ENCODE measurements at places on chromosomes 11 and 22.

- peak; percentile 70 for DNase-seq
Measured at GRCh38 chr11:62337303-62338181, at the start of gene ASRGL1. Gene ASRGL1, plus strand, starts transcription at chr11:62337448. Its CDS starts 530 bp downstream, at chr11:62337978.

- DNase-seq: no peak
Measured at GRCh38 chr11:19587979-19588378, 124.7 kb upstream of the NAV2 start.

DNA sequence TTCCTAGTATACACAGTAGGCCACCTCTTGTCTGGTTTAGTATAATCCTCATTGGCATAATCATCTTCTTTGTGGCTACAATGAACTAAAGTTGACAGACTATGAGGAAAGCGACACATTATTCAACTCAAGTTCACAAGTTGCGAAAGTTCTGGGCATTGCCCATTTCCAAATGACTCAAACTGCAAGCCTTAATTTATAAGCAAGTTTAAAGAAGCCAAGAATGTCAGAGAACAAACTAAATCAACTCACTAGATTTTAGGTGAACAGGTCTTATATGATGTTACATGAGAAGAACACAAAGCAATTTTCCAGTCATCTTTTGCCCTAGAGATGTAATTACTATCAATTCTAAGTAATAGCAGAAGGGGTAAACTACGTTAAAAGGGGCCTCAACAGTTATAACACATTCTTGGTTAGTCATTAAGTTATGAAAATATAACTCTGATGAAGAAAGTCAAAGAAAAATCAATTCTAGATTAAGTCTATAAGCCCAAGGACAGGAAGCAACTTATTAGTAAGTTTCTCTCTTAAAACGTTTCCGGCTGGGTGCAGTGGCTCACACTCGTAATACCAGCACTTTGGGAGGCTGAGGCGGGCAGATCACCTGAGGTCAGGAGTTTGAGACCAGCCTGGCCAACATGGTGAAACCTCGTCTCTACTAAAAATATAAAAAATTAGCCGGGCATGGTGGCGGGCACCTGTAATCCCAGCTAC lies 21.5 kb downstream of the PICALM start:
- peak; percentile 90 for DNase-seq

DNA sequence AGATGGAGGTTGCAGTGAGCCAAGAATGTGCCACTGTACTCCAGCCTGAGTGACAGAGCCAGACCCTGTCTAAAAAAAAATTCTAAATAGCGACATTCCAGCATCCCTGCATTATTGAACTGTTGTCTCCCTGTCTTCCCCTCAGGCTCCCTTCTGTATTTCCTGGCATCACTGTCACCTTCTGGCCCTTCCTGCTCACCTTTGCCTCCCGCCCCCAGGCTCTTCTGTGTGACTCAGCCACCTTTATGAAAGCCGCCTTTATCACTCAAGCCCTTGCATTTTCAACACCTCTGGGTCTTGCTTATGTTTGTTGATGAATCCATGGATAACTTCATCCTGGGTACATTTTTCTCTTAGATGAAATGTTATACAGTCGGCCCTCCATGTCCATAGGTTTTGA lies 21.1 kb downstream of the UBASH3B start:
- no peak for DNase-seq

DNA sequence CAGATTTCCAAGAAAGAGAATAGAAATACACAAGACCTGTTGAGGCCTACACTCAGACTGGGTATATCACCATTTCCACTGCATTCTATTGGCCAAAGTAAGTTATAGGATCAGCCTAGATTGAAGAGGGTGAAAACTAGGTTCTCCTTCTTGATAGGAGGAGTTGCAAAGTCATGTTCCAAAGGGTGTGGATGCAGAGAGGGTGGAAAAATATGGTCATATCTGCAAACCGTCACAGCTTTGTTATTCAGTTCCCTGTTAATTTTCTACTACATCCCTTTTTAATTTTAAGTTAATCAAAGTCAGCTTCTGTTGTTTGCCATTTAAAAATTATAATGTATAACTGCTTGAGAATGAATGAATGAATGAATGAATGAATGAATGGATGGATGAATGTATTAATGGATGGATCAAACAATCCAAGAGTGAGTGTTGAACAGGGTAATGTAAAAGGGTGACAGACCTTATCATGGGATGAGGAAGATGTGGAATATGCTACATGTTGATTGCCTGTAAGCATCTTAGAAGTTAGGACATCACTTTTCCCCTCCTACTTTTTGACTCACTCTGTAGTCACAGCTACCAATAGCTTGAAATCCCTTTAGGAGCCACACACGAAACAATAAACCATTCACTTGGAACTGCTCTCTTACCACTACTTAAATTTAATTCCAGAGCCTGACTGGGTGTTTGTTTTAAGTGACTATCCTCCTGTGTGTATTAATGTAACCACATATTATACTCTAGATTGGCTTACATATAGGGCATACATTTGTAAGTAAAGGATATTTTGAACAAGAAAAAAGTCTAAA lies 121.5 kb downstream of the CCDC34 start:
- DNase-seq: no peak

DNA sequence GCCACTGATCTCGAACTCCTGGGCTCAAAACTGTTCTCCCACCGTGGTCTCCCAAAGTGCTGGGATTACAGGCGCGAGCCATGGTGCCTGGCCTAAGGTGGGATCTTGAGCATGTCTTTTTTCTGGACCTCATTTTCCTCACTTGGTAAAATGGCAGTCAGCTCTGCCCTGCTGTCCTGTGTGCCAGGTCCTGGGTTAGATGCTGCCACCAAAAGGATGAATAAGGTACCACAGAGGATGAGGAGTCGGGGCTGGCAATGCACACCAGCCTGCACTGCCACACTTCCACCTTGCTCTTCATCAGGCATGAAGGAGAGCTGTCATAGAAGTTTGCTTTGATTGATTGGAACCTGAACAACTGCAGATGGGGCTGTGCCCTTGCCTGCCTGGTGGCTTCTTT lies 32.3 kb downstream of the ACO2 start:
- no peak for DNase-seq

GRCh38 chr11:132312701-132313111 lies 942.3 kb downstream of the NTM start:
- peak; percentile 13 for DNase-seq

DNA sequence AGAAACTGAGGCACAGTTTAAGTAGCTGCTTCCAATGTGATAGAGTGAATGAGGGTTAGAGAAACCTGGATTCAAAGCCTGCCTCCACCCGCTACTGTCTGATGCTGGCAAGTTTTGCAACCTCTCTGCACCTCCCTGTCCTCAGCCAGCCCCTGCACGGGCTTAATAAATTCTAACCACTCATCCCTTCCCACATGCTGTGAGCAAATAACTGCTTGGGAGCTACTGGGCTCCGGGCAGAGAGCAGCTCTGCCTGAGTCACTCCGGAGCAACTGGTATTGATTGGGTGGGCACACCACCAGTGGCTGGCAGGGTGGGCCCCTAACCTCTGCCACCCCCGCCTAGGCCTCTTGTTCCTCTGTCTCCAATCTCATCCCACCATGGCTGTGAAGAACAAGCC lies 104.3 kb upstream of the SYT13 start:
- no peak for DNase-seq

DNA sequence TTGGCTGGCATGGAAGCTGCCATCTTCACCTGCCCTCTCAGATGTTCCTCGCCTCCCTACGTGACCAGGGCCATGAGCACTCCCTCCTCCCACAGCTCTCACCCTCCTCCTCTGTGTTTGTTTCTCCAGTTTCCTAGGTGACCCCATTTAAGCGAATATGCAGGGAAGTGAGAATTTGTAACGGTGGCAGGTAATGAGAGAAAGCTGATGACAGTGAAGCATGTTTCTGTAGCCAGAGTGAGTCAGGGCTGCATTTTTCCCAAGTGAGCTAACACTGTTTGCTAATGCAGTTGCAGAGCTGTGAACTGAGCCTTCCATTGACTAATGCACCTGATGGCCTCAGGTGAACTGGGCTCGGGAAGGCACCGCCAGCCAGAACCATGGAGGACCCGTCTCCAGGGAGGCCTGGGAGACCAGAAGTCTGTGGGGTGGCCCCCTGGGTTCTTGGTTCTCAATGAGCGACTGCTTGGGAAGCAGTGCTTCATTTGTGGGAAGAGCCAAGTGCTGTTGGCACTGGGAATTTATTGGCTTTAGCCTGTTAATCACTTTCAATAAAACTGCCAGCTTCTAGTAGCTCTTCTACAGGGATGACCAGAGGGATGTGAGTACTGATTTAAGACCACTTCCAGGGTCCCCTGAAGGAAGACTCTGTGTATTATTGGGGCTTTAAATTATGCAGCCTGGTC lies 64.5 kb downstream of the BARX2 start:
- DNase-seq: no peak

- no peak for DNase-seq
Measured at GRCh38 chr11:46105926-46106325, 15.3 kb downstream of the PHF21A start.

GRCh38 chr11:39205236-39205995 lies 2254.0 kb downstream of the LRRC4C start:
- no peak for DNase-seq

GRCh38 chr11:76659672-76660532 lies 10.6 kb downstream of the LRRC32 start:
- no peak for DNase-seq

GRCh38 chr22:17152340-17152739 lies 6.7 kb downstream of the HDHD5 start:
- no peak for DNase-seq

GRCh38 chr11:69198891-69199582 lies 43.3 kb downstream of the SMIM38 start:
- no peak for DNase-seq

- peak; percentile 46 for DNase-seq
Measured at GRCh38 chr11:120688163-120688562, 176.6 kb downstream of the GRIK4 start.

DNA sequence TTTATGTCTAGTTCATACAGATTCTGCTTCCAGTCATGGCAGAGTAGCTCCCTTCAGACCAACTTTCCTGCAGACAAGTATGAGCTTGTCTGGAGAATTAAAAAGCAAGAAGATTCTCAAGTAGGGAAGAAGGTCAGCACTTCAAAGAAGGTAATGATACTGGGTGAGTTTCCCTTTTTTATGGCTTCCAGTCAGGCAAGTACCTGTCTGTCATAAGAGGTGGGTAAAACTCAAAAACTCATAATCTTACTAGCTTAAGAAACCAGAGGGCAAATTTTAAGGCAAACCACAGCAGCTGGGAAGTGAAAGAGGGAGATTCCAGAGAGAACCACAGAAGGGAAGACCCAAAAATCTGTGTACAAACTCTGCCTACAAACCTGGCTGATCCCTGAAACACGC lies 54.2 kb downstream of the DENND5A start:
- no peak for DNase-seq

GRCh38 chr11:107354780-107355179 lies 102.8 kb downstream of the CWF19L2 start:
- no peak for DNase-seq

DNA sequence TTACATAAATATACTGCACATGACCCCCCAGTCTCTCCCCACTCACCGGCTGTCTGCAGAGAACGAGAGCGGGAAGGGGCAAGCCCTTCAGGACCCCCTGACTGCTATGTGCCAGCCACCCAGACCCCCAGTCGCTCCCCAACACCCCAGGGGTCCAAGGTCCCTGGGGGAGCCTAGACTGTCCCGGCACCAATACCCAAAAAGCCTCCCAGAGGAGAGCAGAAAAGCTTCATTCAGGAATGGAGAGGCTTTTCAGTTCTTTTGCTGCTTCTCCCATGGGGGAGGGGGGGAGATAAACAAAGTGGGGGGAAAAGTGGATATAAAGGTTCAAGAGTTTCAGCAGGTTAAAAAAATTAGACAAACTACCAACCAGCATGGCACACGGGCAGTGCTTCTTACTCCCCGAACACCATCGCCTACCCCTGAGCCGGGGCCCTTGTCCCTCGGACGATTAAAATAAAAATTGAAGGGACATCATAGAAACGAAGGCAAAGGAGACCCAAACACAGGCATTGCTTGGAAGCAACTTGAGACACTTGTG lies 1.3 kb downstream of the CSNK1E start:
- DNase-seq: no peak

- no peak for DNase-seq
Measured at GRCh38 chr11:5524756-5525155, 8.3 kb upstream of the UBQLNL start.

DNA sequence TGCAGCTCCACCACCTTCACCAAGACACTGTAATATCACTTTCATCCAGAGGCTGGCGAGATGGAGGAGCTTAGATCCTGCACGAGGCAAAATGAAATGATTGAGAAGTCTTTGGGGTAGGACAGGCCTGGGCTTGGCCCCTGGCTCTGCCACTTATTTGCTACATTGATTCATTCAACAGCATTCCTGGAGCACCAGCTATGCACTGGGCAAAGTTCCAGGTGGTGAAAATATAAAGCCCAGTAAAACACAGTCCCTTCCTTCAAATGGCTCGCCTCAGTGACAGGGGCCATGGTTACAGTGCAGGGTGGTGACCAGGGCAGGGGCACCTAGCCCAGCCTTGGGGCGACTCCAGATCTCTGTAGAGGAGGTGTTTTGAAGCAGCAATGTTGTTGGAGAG lies 19.7 kb downstream of the ALX4 start:
- no peak for DNase-seq

DNA sequence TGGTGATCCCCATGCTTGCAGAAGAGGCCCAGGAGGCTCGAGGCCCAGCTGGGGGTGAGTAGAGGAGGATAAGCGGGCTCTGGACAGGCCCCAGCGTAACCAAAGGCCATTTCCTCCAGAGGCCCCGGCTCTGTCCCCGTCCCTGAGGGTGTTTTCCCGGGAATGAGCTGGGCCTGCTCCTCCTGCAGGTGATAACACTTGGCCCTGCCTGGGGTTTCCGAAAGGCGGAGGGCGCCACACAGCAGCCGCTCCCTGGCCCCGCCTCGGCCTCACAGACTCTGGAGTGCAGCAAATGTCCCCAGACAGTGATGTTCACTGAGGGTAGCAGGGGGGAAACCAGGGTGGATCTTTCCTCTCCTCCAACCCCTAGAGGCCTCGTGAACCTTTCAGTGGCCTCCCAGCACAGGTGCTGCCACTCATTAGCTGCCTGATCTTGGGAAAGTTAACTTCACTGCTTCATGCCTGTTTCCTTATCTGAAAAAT lies 10.5 kb upstream of the MGAT3 start:
- DNase-seq: no peak

- DNase-seq: no peak
Measured at GRCh38 chr11:7982582-7983119, 4.5 kb upstream of the EIF3F start.

DNA sequence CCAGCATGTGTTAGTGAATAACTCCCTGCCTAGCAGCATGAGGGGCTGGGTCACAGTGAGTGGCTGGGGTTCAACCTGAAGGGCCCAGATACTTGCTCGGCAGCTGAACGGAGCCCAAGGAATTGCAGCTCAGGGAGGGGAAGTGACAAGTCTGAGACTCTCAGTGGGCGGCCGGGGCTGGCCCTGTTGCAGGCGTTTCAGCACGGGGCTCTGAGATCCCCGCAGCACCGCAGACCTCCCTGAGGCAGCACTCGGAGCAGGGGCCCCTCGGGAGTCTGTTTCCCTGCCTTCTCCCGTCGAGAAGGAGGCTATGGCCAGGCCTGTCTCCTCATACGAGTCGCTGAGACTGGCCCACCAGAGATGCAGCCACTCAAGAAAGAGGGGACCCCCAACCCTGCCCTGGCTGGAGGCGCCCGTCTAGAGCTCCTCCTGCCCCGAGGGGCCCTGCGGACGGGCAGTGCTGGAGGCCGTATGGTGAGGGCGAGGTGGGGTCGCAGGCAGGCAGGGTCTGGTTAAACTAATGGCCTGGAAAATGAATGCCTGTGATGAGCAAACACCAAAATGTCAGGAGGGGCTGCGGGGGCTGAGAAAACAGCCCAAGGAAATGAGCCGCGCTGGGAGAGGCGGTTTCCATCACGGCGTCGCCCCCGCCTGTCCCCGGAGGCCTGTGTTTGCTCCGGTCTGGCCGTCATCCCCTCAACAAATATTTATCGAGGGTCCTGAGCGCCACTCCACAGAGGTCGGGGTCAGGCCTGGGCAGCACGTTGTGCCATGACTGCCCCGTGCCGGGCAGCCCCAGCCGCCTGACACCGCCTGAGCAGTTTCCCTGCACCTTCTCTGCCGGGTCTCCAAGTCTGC lies 9.3 kb downstream of the TSSC4 start:
- DNase-seq: peak; percentile 9
